ENCODE measurements at places on chromosomes 13 and 19. TPM values are rescaled to one million over a fixed set of nuclear protein-coding genes. Genes with fewer than 3 reads are reported as not detected.

DNA sequence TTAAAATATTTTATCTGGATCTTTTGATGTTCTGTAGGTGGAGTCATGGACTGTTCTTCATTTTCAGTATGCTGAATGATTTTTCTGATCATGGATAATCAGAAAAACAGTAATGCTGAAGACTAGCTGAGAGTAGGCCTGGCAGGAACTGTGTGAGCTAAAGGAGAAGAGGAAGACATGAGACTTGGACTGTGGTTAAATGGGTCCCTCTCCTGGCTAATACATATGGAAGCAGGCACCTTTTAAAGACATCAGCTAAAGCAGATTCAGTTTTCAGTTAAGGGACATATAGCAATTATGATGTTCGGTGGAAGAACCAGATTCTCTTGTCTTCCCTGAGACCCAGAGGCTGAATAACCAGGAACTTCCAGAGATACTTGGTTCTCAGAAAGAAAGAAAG, 169.4 kb downstream of the OLFM4 start:
- H3K27me3 ChIP-seq: peaks cover 24% of the 10 kb centered on the region
- no peak for DNase-seq
- no peak overlapping the region for H3K4me3 ChIP-seq
- H3K27ac ChIP-seq: no peak overlapping the region
- H3K36me3 ChIP-seq: no peaks in the 10 kb centered on the region
- H3K4me1 ChIP-seq: no peaks in the 10 kb centered on the region

DNA sequence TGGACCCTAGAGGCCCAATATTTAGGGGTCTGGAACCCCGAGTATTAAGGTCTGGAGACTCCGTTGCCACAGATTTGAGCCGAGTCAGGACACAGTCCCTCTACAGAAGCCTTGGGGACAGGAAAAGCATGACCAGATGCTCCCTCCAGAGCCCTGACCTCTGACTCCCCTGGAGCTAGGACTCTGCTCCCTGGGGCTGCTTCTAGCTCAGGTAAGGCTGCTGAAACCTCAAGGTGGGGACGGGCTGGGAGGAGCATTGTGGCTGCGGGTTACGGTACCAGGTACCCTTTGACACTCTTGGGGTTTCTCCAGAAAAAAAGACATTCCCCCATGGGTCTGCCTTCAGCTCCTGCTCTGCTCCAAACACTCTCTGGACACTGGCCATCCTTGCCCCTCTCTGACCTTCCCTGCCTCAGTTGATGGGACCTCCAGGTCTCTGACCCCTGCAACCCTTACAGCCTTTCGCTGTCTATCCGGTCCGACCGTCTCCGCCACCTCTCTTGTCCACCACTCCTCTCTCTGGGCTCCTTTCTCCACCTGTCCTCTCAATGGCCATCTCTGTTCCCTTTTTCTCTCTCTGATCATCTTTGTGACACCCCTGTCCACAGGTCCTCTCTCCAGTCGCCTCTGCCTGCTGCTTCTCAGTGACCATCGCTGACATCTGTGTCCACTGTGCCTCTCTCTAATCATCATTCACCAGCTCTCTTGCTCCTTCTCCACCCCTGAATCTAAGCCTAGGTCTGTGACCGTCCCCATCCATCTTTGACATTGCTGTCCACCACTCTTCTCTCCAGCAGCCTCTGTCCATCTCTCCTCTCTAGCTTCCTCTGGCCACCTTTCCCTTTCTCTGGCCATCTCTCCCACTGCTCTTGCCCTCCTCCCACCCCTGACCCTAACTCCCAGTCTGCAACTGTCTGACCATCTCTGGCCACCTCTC, 1.4 kb downstream of the LRFN3 start:
- DNase-seq: no peak
- no peak overlapping the region for H3K27ac ChIP-seq
- H3K36me3 ChIP-seq: peaks cover 12% of the 10 kb centered on the region

DNA sequence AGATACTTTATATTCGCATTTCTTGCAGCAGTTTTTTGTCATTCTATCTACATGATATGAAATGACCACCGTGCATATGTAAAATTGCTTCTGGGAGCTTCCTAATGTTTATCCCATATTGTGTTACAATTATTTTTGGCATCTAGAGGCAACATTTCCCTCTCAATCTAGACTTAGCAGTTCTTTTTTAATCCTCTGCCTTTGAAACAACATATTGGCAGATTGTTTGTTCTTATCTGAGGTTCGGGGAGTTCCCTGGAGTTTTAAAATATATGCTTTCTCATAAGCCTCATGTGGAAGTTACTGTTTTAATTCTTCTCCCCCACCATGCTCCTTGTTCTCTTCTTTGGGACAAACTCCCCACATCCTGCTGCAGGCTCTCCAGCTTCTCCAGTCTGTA, 130.1 kb upstream of the SLC10A2 start:
- no peaks in the 10 kb centered on the region for H3K4me1 ChIP-seq
- no peaks in the 10 kb centered on the region for H3K27me3 ChIP-seq
- no peak for DNase-seq
- no peak overlapping the region for H3K4me3 ChIP-seq

ZNF865 gene
- 0.85 TPM for total RNA-seq

NLRP7 gene
- total RNA-seq: 0.19 TPM

NHLRC3 gene
- 16.0 TPM for total RNA-seq

DNA sequence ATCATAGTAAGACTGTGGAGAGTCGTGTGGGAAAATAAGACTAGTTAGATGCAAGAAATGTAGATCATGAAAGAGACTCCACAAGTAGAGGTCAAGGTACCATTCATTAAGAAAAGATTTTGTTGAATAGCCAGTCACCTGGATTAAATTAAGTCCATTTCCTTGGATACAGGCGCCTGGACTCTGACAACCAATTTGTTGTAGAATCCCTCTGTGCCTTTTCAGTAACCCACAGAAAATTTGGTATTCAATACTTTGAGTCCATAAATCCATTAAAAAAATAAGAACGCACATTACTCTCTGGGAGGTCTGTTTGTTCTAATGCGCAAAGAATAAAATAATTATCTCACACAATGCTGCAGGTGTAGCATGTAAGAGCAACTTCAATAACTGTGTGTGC, 469.4 kb downstream of the KLF12 start:
- H3K36me3 ChIP-seq: no peaks in the 10 kb centered on the region
- no peak for DNase-seq
- H3K4me3 ChIP-seq: no peak overlapping the region
- H3K27ac ChIP-seq: no peak overlapping the region

RFPL4AL1 gene
- total RNA-seq: 0.28 TPM
